ENCODE measurements at places on chromosomes 12 and 14.

DNA sequence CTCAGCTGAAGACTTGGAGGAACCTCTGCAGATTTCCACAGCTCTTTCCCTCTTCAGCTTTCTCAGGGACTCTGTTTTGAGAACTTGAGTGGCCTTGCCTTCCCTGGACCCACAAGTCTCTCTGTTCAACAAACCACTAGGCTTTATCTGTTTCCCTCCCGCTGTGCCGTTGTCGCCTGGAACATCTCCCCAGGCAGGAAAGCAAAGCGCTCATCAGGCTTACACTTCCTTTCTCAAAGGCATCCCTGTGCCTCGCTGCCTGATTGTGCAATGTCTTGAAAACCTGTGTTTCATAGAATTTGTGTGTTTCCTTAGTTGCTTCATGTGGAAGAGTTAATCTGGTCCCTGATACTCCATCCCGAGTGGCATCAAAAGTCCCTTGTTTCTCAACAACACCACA is 64.1 kb downstream of the PPM1A start:
- DNase-seq = no peak

- no peak for DNase-seq
These were observed 224.3 kb upstream of the NAV3 start for GRCh38 chr12:77606348-77606747.

GRCh38 chr12:80272387-80272915 is 171.6 kb upstream of the PTPRQ start:
- no peak for DNase-seq

GRCh38 chr12:131909081-131909751 is 14.8 kb downstream of the ULK1 start:
- DNase-seq = no peak

DNA sequence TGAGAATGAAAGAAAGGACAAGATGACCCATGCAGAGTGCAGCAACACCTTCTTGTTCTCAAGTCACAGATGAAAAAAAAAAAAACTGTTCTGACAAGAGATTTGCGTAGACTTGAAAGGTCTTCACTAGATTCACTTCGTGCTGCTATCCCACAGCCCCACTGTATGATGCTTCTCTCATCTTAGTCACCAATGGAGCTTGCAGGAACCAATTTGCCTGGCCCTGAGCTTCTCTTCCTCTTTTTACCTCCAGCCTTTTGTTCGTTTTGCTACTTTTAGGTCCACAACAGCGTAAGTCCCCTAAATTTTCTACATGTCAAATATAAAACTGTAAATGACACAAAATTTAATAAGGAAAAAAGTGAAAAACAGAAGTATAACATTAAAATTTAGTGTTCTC is 107.9 kb upstream of the NAP1L1 start:
- DNase-seq = no peak

DNA sequence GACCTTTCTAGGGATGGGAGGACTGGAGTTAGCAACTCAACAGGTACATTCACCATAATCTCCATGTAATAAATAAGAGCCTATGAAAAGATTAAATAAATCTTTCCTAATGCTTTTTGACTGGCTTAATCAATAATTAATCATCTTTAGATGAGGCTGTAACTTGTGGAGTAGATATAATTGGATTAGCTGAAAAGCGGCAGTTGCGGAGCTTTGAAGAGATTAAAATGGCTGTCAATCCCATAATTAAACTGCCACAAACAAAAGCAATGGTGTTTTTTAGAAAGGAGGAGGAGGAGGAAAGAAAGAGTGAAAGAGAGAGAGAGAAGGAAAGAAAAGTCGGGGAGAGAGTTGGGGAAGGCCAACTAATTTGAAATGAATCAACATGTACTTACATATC is 70.7 kb upstream of the TMEM263 start:
- no peak for DNase-seq

GRCh38 chr12:65860600-65860999 is 36.3 kb downstream of the HMGA2 start:
- no peak for DNase-seq

GRCh38 chr12:131087302-131087818 is 133.7 kb downstream of the ADGRD1 start:
- no peak for DNase-seq

DNA sequence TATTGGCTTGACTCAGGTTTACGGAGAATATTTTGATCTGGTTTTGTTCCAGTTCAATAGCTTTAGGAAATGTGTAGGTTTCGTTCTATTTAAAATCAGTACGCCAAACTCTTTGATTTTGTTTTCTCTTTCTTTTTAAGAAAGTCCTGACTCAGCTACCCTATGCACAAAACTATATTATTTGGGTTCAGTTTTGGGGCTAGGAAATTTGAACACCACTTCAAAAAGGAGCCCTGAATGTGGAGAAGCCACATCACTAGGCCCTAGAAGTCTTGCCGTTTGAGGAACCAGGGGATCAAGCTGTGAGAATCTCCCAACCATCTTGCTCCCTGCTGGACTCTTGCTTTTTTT is 168.2 kb upstream of the BCL2L14 start:
- DNase-seq = no peak

DNA sequence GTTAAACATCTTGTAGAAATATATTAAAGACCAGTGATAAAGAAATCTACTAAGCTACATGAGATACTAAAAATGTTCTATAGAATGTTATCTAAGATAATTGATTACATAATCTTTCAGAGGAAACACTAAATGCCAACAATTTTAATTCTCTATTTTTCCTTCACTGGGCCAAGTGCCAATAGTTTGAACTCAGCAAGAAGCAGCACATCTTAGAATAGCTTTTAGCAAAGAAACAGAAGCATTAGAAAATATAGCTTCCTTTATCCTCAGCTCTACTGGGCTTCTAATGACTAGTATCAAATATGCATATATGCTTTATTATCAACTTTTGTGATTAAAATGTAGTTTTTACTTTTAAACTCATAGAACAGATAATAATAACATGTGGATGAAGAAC is 461.4 kb upstream of the USP15 start:
- no peak for DNase-seq

DNA sequence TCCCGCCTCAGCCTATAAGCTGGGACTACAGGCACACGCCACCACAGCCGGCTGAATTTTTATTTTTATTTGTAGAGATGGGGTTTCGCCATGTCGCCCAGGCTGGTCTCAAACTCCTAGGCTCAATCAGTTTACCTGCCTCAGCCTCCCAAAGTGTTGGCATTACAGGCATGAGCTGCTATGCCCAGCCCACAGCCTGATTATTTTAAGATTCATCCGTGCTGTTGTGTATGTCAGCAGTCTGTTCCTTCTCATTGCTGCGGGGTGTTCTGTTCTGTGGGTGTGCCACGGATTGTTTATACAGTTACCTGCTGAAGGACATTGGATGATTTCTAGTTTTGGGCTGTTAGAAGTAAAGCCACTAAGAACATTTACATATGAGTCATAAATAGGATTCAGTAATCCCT is 9.6 kb upstream of the EP400 start:
- no peak for DNase-seq

DNA sequence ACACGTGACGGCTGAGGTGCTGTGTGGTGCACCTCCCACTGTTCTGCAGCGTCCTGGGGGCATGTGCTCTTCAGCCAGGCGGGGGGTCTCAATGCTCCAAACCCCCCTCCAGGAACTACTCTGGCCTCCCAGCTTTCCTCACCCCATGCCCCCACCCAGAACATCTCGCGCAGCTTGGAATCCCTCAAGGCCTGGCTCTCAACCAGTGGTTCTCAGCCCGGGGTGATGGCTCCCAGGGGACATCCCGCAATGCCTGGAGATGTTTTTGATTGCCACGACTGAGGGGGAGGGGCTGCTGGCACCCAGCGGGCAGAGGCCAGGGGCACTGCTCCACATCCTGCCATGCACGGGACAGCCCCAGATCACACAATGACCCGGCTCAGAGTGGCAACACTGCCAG is 78.9 kb upstream of the DICER1 start:
- no peak for DNase-seq

DNA sequence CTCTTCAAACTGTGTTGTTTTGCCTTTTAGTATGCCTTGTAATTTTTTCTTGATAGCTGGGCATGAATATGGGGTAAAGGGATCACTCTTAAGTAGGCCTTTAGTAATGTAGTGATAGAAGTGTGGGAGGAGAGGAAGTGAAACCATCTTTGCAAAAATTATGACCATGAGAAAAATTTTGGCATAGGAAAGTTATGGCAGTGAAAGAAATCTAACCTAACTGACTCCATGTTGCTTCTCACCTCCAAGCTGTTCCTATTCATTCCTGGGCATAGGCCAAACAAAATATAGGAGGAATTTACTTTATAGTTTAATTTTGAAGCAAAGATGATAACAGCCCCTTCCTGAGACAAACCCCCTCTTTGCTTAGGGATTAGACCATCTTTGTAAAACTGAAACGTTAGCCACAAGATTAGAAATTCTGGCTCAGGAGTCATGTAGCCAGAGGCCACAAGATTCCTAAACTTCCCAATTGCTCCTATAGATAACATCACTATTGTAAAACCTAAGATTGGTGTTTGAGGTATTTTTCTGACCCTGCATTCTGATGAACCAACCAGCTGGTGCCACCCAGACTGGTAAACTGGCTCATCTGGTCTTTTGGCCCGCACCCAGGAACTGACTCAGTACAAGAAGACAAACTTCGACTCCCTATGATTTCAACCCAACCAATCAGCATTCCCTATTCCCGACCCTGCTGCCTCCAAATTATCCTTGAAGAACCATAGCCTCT is 45.8 kb downstream of the CRADD start:
- DNase-seq = peak; percentile 43

- no peak for DNase-seq
These were observed 18.2 kb downstream of the DYNC1H1 start for GRCh38 chr14:101982621-101983020.

DNA sequence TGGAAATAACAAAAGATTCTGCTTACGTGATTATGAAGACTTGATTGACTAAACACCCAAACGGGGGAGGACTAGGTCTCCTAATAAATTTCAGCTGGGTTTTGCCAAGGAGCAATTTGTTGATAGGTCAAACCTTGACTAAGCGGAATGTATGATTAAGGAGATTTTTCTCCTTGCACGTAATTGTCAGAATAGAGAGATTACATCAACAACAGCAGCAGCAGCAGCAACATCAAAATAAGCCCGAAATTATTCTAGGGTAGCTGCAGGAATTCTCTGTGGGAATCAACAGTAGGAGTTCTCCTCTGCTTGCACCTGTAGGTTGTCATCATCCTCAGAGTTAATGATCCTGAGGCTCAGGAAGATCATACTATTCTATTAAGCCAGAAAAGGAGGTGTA is 10.2 kb downstream of the ELK3 start:
- DNase-seq = no peak

GRCh38 chr12:109112720-109113465 is 3.5 kb upstream of the ACACB start:
- DNase-seq = no peak

GRCh38 chr12:69328426-69328825 is 19.8 kb upstream of the LYZ start:
- peak; percentile 51 for DNase-seq

- no peak for DNase-seq
These were observed 260.3 kb downstream of the ADGRD1 start for GRCh38 chr12:131213896-131214442.

DNA sequence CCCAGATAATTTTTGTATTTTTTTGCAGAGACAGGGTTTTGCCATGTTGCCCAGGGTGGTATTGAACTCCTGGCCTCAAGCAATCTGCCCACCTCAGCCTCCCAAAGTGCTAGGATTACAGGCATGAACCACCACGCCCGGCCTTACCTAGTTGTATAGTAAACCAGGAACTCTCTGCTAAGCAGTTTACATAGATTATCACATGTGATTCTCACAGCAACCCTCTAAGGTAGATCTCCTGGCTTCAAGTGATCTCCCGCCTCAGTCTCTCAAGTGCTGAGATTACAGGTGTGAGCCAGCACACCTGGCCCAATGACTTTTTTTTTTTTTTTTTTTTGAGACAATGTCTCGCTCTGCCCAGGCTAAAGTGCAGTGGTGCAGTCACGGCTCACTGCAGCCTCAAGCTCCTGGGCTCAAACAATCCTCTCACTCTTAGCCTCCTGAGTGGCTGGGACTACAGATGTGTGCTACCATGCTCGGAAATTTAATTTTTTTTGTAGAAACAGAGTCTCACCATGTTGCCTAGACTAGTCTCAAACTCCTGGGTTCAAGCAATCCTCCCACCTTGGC is 26.0 kb upstream of the ATP2A2 start:
- no peak for DNase-seq

DNA sequence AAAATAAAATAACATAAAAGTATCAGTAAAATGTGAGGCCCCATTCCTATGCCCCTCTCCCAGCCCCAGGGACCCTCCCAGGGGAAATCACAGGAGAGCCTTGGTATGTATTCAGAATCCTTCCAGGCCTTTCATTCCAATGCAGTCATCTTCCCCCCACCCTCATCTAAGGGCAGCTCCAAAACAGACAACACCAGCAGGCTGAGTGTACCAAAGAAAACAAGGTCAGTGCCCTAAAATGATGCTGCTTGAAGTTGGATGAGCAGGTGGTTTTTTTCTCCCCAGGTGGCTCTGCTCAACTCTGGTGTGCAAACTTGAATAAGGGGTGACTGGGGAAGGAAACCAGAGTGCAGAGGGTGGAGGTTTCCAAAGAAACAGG is 56.2 kb downstream of the TSPAN9 start:
- no peak for DNase-seq

GRCh38 chr14:24833385-24833784 is 199.4 kb upstream of the GZMB start:
- DNase-seq = no peak

DNA sequence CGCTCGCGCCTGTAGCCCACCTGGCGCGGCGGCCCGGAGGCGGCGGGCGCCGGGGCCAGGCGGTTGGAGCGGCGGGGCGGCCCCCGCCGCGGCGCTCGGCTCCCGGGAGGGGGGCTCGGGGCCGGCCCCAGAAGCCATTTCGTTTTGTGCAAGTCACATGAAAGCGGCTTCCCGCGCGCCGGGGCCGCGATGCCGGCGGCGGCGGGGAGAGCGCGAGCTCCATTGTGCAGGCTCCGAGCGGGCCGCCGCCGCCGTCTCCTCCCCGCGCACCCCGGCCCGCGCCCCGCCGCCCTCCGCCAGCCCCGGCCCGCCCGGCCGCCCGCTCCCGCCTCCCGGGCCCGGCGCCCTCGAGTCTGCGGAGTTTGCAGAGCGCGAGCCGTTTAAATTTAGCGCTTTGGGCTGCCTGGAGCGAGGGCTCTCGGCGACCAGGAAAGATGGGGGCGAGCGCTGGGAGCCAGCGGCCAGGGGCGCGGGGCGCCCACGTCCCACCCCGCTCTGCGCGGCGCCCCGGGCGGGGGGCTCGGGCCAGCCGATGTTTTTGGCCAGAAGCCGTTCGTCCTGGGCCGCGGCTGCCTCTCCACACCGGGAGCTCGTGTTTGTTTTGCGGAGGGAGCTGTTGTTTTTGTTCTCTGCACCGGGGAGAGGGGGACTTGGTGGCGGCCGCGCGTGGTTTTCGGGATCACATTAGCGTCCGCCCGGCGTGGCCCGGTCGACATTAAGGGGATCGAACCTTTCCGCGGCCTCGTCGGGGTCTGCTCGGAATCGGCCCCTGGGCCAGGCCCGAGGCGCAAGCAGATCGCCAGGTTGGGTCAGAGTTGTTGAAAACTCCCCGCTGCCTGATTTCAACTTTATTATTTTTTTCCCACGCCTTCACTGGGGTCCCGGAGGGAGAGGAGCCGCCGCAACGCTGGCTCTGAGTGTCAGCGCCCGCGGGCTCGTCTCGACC is 982 bp downstream of the BCL7A start:
- no peak for DNase-seq

GRCh38 chr14:64714432-64715025 is 10.3 kb downstream of the PLEKHG3 start:
- no peak for DNase-seq

GRCh38 chr12:76312315-76312714 is 35.9 kb downstream of the BBS10 start:
- peak; percentile 68 for DNase-seq

All from inflammatory macrophage treated with lipopolysaccharide for 4 hours (primary cell).